ENCODE measurements at places on chromosomes 3 and 15. TPM values are rescaled to one million over a fixed set of nuclear protein-coding genes. Genes with fewer than 3 reads are reported as not detected.

AHSG gene
- total RNA-seq = 0.27 TPM

JMJD7 gene
- 26.2 TPM for total RNA-seq

CCDC51 gene
- 13.2 TPM for total RNA-seq

SAMD7 gene
- total RNA-seq = not detected

HERC2 gene
- 86.2 TPM for total RNA-seq

LRRIQ4 gene
- total RNA-seq = 0.31 TPM

FBXW12 gene
- 0.20 TPM for total RNA-seq

SLC24A5 gene
- not detected for total RNA-seq

CCRL2 gene
- not detected for total RNA-seq

ESYT3 gene
- 3.5 TPM for total RNA-seq

P2RY14 gene
- not detected for total RNA-seq

ACTRT3 gene
- 2.6 TPM for total RNA-seq

SKOR1 gene
- total RNA-seq = 0.75 TPM

NR2E3 gene
- not detected for total RNA-seq

LRCH3 gene
- 73.3 TPM for total RNA-seq

PPM1L gene
- 30.1 TPM for total RNA-seq

UROC1 gene
- total RNA-seq = not detected

WDR93 gene
- total RNA-seq = 1.3 TPM

DNA sequence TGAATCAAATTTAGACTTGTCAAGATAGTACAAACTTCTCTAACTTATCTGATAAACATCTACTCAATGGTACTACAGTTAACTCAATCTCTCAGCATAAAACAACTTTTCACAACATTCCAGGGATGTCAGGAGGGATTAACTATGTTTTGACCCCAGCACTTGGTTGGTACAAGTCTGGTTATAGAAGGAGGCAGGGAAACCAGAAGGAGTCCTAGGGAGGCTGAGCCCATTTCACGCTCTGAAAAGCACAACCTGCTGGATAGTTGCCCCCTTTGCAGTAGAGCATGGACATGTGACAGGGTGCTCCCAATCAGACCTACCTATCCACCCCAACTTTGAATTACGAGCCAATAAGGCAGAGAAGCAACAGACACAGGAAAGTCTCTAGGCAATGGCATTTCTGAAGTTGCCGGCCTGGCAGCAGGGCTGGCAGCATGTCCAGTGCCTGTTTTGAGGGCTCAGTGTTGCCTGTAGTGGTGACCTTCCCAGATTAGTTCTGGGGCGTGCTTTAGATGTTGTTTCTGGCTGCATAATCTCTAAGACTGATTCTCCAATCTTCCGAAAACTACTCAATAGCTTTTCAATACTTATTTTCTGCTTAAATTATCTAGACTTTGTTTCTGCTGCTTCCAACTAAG is 8.2 kb downstream of the ANKUB1 start:
- no peak overlapping the region for H3K27ac ChIP-seq
- no peak for DNase-seq
- H3K4me3 ChIP-seq = no peak overlapping the region
- H3K4me1 ChIP-seq = no peaks in the 10 kb centered on the region
- no peaks in the 10 kb centered on the region for H3K27me3 ChIP-seq

DNA sequence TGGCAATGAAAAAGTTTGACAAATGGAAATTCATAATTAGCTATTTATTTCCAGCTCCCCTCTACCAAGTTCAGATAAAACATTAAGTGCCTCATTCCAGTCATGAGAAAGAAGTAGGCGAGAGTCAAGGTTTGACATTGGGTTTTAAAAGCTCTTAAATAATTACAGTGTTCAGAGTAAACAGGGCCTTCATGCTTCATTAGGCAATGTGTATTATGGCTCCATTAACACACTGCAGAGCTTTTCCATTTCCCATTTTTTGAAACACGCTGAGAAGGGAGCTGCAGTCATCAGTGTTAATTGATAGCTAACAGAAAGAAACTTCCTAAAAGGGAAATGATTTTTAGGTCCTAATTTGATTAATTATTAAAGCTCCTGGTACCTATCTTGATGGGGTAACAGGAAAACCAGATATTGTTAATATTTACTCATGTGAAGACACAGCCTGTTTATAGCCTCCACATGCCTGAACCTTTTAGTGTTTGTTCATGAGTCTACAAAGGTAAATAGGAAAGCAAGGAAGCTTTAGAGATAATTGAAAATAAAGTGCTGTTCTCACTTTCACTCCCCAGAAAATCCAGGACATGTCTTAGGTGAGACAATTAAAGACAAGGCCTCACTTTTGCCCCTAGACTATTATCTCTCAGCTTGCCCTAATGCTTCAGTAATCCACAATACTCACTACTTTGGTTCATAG is 28.7 kb downstream of the SST start:
- H3K36me3 ChIP-seq = no peaks in the 10 kb centered on the region
- no peak for DNase-seq
- H3K4me1 ChIP-seq = peaks cover 8% of the 10 kb centered on the region
- no peak overlapping the region for H3K27ac ChIP-seq
- no peak overlapping the region for H3K4me3 ChIP-seq

- H3K36me3 ChIP-seq = no peaks in the 10 kb centered on the region
- peak overlapping the region; percentile 89 for H3K4me3 ChIP-seq
- peak overlapping the region; percentile 98 for H3K27ac ChIP-seq
- H3K27me3 ChIP-seq = no peaks in the 10 kb centered on the region
- peaks cover 29% of the 10 kb centered on the region for H3K4me1 ChIP-seq
Observed at GRCh38 chr3:12662593-12663400, 1.1 kb downstream of the RAF1 start.

DNA sequence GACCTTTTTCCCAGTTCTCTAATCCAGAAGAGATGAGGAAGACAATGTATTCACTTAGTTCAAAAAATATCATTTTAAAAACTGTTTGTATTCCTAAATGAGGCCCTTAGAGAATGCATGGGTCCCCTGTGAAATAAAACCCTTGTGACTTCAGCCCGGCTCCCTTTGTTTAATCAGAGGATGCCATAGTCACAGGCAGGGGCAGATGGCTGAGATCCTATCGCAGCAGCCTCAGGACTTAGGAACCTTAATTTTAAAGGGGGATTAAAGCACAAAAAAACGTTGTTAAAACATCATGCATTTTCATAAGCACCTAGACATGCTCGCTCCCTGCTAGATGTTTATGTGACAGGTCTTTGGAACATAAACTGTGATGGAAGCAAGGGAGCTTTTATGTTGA is 176.6 kb downstream of the IL20RB start:
- no peaks in the 10 kb centered on the region for H3K36me3 ChIP-seq
- DNase-seq = no peak
- H3K27ac ChIP-seq = no peak overlapping the region

DNA sequence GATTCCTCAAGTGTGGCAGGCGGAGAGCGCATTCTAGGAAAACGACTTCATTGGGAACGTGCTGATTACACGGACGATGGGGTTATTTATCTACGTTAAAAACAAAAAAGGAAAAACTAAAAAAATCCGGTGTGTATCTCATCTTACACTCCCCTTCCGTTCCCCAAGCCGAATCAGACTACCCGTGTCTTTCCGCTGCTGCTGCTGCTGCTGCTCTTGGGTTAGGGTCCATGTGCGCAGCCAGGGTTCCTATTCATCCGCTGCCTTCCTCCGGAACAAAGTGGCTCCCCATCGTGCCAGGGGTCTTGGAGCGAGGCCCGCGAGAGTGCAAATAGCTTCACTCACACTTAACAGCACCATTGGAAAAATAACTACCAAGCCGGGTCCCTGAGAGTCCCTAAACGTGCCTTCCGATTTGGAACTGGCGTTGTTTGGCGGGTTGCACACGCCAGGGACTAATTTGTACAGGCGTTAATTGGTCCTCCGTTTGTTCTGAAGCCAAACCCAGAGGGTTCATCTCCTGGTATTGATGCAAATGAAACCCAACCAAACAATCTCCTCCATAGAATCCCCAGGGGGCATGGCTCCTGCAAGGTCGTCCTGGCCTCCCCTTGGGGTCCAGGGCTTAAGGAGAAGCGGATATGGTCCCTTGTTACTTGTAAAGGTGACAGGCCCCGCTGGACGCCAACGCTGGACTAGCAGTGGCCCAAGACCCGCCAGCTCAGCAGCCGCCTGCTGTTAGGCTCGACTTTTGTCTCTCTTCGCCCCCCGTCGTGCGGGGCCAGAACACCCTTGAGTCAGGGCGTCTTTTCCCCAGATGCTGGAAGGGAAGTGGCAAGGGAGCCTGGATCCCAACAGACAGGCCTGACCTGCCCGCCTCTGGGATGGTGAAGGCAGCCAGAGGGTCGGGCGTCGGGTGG is 11.0 kb upstream of the ONECUT1 start:
- DNase-seq = no peak
- peak overlapping the region; percentile 64 for H3K27ac ChIP-seq
- H3K4me3 ChIP-seq = no peak overlapping the region
- peaks cover 54% of the 10 kb centered on the region for H3K4me1 ChIP-seq
- H3K27me3 ChIP-seq = no peaks in the 10 kb centered on the region

- H3K27me3 ChIP-seq = peaks cover 15% of the 10 kb centered on the region
- H3K4me1 ChIP-seq = peaks cover 3% of the 10 kb centered on the region
- H3K4me3 ChIP-seq = no peak overlapping the region
- DNase-seq = no peak
Observed at GRCh38 chr3:54862526-54862925, 65.3 kb downstream of the LRTM1 start.

- H3K27ac ChIP-seq = no peak overlapping the region
- no peaks in the 10 kb centered on the region for H3K36me3 ChIP-seq
- no peak for DNase-seq
- H3K27me3 ChIP-seq = peaks cover 9% of the 10 kb centered on the region
- H3K4me3 ChIP-seq = no peak overlapping the region
Observed at GRCh38 chr3:9615003-9615628, 34.2 kb upstream of the MTMR14 start.

GRCh38 chr15:77983091-77983707 is 94.3 kb downstream of the TBC1D2B start:
- H3K27me3 ChIP-seq = peaks cover 12% of the 10 kb centered on the region
- H3K36me3 ChIP-seq = no peaks in the 10 kb centered on the region
- peaks cover 1% of the 10 kb centered on the region for H3K4me1 ChIP-seq
- no peak for DNase-seq
- no peak overlapping the region for H3K4me3 ChIP-seq

GRCh38 chr3:125662675-125663074 is 67.4 kb upstream of the OSBPL11 start:
- H3K27ac ChIP-seq = no peak overlapping the region
- no peaks in the 10 kb centered on the region for H3K36me3 ChIP-seq
- H3K27me3 ChIP-seq = no peaks in the 10 kb centered on the region
- H3K4me3 ChIP-seq = no peak overlapping the region
- no peaks in the 10 kb centered on the region for H3K4me1 ChIP-seq

DNA sequence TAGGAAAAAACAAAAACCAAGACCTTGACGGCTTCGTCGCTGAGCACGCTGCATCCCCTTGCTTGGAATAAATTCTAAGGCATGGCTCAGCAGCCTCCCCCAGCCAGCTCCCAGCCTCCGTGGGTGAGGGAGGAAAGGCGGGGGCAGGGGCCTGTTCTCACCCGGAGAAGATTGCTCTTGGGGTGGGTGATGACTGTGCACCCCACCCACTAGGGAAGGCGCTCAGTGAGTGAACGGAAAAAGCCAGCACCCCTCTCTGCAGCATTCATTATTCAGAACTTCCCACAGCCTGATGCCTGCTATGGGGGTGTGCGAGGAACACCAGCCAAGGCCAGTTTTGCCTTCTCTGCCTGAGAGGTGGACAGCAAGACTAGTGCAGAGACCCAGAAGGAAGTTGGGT is 19.3 kb upstream of the NTRK3 start:
- no peaks in the 10 kb centered on the region for H3K36me3 ChIP-seq
- H3K4me3 ChIP-seq = no peak overlapping the region
- H3K27ac ChIP-seq = no peak overlapping the region
- H3K4me1 ChIP-seq = peaks cover 5% of the 10 kb centered on the region

DNA sequence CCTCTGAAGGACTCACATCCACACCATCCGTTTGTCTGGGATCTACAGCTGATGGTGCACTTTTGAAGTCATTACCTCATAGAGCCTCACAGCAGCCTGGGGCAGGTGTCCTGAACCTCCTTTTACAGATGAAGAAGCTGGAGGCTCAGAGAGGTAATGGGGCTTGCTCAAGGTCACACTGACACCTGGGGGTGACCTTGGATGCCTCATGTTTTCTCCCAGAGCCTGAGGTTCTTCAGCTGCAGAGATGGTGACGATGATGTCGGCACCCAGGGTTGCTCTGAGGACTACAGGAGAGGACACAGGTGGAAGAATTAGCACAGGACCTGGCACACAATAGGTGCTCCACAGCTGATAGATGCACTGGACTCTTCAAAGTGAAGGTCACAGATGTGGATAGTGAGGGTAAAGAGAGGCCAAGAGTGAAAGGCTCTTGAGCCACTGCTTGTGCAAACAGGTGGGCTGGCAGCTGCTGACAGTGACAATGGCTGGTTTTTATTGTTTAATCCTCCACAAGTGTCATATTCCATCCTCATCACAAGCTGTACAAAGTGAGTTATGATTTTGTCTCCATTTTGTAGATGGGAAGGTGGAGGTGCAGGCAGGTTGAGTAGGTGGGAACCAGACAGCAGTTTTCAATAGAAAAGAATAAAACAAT is 17.4 kb upstream of the ATP2B2 start:
- H3K27me3 ChIP-seq = peaks cover 20% of the 10 kb centered on the region
- H3K4me1 ChIP-seq = no peaks in the 10 kb centered on the region
- H3K4me3 ChIP-seq = no peak overlapping the region
- H3K36me3 ChIP-seq = no peaks in the 10 kb centered on the region

DNA sequence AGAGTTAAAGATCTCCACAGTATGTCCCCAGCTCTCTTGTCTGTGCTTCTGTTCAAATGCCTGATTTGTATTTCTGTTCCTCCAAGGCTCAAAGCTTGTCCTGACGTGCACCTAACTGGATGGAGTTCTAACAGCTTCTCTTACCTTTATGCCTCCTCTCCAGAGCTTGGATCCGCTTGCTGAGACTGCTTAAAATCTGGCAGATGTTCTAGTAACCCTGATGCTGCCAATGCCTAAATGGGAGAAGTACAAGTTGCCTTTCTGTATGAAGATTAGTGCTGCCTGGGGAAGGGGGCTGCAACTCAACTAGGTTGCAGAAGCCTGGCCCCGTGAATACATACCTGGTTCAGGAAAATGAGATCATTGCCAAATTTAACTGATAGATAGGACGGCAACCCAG is 354.5 kb upstream of the KCNMB2 start:
- H3K27me3 ChIP-seq = peaks cover 8% of the 10 kb centered on the region
- no peak overlapping the region for H3K27ac ChIP-seq
- H3K4me1 ChIP-seq = peaks cover 2% of the 10 kb centered on the region
- no peak for DNase-seq
- no peak overlapping the region for H3K4me3 ChIP-seq

- DNase-seq = no peak
- no peak overlapping the region for H3K27ac ChIP-seq
- H3K36me3 ChIP-seq = no peaks in the 10 kb centered on the region
Observed at GRCh38 chr3:53043738-53044137, 2.1 kb downstream of the SFMBT1 start.

DNA sequence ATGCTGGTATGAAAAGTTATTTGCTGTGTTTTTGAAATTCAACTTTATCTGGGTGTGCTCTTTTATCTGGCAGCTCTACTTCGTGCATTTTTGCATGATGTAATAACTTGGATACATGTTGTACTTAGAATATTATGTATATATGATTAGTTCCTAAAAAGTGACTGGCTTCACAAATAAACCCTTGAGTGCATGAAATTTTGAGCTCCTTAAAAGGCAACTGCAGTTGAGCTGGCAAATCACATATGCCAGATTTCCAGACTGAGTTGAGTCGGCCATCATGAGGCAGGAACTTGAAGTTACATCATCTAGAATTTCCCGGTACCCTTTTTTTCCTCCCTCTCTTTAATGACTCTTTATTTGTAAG is 162.5 kb downstream of the FNDC3B start:
- H3K4me3 ChIP-seq = no peak overlapping the region
- H3K27me3 ChIP-seq = no peaks in the 10 kb centered on the region
- peak overlapping the region; percentile 82 for H3K27ac ChIP-seq
- H3K36me3 ChIP-seq = peaks cover 17% of the 10 kb centered on the region
- DNase-seq = no peak

GRCh38 chr3:145798696-145799537 is 362.1 kb downstream of the PLOD2 start:
- H3K4me1 ChIP-seq = peaks cover 30% of the 10 kb centered on the region
- DNase-seq = no peak
- no peak overlapping the region for H3K4me3 ChIP-seq
- peaks cover 7% of the 10 kb centered on the region for H3K36me3 ChIP-seq
- no peaks in the 10 kb centered on the region for H3K27me3 ChIP-seq

Data from progenitor cell of endocrine pancreas (in vitro differentiated cells).